ENCODE measurements at places on chromosomes 6 and 20.
A peak's percentile ranks its signal among the peaks of the same experiment; 100 is the strongest.

DNA sequence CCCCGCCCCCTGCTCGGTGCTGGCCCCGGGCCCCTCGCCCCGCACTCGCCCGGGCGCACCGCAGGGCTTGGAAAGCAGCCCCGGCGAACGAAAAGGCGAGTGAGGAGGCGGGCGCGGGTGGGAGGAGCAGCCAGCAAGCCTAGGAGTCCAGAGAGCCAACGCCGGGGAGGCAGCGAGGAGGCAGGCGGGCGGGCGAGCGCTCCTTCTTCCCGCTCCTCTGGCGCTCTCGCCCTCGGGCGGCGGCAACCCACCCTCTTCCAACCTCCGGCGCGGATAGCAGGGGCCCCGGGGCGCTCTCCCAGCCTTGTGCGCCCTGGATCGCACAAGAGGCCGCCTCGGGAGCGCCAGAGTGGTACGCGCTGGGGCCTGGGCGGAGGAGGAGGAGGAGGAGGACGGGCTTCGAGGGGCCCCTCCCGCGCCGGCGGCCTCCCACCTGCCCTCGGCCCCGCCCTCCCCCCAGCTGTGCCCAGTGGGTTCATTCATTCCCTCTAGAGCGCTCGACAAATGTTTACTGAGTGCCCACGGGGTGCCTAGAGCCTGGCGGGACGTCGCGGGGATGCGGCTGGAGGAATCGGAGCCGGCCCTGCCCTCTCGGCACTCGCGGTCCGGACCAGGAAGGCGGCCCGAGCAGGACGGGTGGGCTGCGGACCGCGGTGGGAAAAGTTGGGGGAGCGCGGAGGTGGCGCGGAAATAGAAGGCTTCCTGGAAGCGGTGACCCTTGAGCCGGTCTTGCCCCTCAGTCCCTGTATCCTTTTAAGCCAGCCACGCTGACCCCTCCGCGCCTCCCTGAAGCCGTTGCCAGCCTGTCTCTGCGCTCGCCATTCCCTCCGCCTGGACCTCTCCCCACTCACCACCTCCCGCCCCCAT, at the start of gene BMP7:
TSS of gene BMP7 (minus strand) at position 351 of the 867 bp plus-strand sequence. CDS start 519 bp downstream, outside the sequence.
- no peak for DNase-seq

DNA sequence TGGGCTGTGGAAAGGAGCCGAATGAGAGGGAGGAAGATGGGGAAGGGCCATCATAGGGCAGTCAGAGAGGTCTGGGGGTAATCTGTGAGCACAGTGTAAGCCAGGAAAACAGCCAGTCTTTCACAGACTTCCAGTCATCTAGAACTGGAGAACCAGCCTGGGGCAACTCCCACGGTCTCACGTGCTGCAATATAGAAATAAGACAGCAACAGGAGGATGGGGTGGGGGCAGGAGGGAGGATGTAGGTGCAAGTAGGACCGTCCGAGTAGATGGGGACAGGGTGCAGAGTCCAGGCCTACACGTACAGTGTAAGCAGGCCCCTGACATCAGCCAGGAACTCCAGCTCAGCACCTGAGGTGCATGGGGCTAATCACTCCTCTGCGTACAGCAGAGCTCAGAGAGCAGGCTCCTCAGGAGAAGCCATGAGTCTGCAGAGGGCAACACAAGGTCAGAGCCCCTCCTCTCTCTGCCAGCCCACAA, 58.2 kb upstream of the TNFAIP3 start:
- DNase-seq, result no peak

- DNase-seq, result peak; percentile 35
Observed at GRCh38 chr20:51326201-51326819, 216.2 kb downstream of the NFATC2 start.

- no peak for DNase-seq
Observed at GRCh38 chr6:22026164-22026678, 270.6 kb downstream of the PRL start.

DNA sequence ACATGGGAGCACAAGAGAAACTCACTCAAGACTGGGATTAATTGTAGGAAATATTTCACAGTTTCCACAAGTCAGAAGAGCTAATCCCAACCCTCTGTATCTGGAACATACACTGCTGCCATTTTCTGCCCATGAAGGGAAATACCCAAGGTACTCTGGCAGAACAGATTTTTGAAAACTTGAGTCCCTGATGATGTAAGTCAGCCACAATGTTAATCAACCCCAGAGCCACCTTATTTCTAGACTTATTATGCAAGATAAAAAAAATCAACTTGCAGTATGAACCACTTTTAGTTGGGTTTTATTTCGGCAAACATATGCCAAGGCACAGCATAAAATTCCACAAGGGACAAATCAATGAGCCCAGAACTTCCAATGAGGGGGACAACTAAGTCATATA, 141.5 kb downstream of the LY86 start:
- DNase-seq, result no peak

DNA sequence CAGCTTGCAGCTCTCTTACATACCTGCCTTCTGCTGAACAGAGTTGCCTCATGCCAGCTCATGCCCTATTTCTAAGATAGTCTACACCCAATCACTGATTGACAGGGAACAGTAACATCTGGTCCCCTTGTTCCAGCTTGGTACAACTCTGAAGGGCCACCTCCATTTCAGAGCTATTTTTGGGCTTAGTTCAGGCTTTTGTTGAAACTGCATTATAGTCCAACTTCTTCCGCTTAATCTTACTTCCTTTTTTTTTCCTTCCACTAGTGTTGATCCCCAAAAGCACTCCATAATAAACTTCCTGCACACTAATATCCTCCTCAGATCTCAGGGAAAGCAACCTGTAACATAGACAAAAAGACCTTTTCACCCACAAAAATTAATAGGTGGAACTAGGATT, 65.7 kb upstream of the TNFRSF21 start:
- DNase-seq, result no peak

GRCh38 chr6:158049055-158050028, 67.7 kb downstream of the SYNJ2 start:
- DNase-seq, result no peak

DNA sequence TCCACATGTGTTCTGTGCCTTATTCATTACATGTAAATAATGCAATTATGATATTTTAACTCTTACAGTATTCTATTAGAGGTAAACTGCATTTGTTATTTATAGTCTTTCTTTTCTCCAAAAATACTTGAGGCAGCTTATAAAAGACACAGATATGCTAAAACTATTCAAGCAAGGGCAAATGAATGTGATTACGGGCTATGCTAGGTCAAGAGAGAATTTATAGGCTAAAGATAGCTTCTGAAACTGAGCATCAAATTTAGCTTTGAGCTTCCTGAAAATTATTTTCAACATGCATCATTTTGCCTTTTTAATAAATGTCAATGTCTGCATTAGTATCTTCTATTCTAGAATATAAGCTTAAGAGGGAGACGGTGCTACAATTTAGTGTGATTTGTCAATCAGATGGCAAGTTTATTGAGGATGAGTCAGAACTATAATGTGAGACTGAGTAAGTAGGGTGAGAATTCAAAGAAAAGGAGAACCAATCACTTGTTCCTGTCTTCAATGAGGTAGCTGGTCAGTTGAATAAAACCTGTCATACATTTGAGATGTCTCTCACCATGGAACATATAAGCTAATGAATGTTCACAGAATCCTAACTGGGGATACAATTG, 669.4 kb upstream of the CITED2 start:
- no peak for DNase-seq

- DNase-seq, result no peak
Observed at GRCh38 chr20:49633643-49634042, 65.7 kb upstream of the PTGIS start.

- DNase-seq, result no peak
Observed at GRCh38 chr6:105515054-105515453, 112.2 kb upstream of the PREP start.

DNA sequence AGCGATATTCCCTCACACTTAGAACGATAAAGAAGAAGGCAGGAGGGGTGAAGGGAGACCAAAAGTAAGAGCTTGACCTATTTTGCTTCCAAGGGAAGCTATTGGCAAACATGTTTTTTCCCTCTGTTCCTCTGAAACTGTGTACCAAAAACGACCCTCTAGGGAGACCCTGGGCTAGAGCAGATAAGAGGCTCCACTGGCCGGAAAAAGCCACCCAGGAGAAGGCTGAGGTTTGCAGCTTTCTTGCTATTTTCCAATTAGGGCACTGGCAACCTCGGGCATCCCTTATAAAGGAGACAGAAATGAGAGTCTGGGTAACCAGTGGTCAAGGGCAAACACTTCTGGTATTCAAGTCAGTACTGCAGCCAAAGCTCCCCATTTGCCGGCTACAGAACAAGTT, 168.0 kb downstream of the KIF16B start:
- DNase-seq, result no peak

All from hematopoietic multipotent progenitor cell treated with erythropoietin and hydrocortisone succinate and interleukin-3 and kit ligand, for 17 days (in vitro differentiated cells).